Inflammatory macrophage treated with lipopolysaccharide for 4 hours (primary cell): ENCODE measurements at places on chromosomes 5 and 9.
A peak's percentile ranks its signal among the peaks of the same experiment; 100 is the strongest.

- DNase-seq, result no peak
Observed at GRCh38 chr5:36041537-36041845, 25.2 kb downstream of the UGT3A2 start.

DNA sequence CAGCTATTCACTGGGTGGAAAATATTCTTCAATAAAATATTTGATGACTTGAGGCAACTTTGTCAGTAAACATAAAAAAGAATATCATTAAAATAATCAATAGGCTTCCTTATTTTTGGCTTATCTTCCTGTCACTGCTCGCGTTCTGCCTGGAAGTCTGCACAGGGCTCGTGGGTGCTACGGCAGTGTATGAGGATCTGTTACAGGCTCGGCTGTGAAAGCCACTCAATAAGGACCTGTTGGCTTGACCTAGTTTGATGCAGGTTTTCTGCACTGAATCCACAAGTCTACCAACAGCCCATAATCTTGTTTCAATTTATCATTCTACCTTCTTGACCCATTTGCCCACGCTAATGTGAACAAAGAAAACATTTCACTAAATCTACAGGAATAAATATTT lies 97.2 kb downstream of the PDZD2 start:
- DNase-seq, result no peak

DNA sequence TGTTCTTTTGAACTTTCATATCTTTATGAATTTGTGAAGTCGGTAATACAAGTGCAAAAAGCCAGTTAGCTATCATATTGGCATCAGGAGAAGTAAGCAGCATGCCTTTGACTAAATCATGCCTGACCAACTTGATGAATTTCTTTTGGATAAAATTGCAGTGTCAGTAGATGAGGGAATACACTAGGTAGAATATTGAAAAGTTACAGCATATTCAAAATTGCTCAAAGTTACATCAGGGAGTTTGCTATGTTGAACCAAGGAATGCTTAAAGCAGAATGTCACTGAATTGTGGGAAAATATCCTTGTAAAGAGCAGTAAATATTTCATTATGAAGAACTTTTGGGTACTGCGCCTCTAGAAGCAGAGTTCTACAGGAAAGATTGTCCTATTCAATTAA lies 87.1 kb upstream of the TLX3 start:
- DNase-seq, result no peak

- DNase-seq, result peak; percentile 45
Observed at GRCh38 chr5:62287237-62287636, 18.8 kb upstream of the KIF2A start.

GRCh38 chr5:118554981-118555380 lies 433.4 kb downstream of the DTWD2 start:
- DNase-seq, result no peak

- no peak for DNase-seq
Observed at GRCh38 chr5:65468633-65469032, 13.1 kb downstream of the ADAMTS6 start.

DNA sequence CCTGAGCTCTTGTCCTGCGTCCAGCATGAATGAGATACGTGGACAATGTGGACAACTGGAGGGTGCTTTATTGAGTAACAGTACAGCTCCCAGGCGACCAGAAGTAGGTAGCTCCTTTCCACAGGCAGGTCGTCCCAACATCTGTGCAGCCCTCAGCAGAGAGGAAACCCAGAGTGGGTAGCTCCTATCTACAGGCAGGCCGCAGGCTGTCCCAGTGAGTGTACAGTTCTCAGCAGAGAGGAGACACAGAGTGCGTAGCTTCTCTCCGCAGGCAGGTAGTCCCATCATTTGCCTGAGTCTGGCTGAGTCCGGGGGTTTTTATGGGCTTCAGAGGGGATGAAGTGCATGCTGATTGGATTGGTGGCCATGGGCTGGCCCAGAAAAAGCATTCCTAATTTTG lies 373.3 kb downstream of the CHSY3 start:
- no peak for DNase-seq

GRCh38 chr5:142924135-142924883 lies 154.1 kb downstream of the ARHGAP26 start:
- DNase-seq, result peak; percentile 74

- peak; percentile 12 for DNase-seq
Observed at GRCh38 chr9:72205513-72205912, 56.3 kb downstream of the GDA start.

DNA sequence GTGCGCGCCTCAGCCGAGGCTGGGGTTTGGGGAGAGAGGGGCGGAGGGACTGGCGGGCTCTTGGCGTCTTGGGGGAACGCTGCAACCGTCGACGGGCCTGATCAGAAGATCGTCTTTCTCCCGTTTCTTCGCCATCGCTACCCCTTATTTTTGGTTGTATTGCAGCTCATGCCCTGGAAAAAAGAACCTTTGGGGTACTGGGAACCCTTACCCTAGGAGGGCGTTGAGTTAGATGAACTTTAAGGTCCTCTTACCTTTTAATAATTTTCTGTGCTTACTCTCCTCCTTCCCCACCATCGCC lies 719 bp downstream of the PAIP2 start:
- no peak for DNase-seq

DNA sequence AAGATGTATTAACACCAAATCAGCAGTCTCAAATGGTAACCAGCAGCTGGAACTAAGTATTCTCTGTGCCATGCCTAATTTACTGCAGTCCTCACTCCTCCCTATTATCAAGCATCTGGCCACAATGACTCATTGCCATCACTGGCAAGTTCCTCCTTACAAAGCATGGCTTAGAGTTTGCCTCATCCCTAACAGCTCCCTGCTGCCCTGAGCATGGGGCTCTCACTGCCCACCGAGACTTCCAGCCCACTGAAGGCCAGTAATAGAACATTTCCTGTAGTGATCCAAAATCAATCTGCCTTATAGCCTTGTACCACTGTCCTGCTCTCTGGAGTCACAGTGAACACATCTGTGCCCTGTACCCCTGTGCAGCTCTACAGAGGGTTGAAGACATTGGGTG lies 211.9 kb upstream of the TRIM32 start:
- DNase-seq, result peak; percentile 43

GRCh38 chr5:151451626-151452520 lies 4.5 kb downstream of the SLC36A1 start:
- peak; percentile 43 for DNase-seq

DNA sequence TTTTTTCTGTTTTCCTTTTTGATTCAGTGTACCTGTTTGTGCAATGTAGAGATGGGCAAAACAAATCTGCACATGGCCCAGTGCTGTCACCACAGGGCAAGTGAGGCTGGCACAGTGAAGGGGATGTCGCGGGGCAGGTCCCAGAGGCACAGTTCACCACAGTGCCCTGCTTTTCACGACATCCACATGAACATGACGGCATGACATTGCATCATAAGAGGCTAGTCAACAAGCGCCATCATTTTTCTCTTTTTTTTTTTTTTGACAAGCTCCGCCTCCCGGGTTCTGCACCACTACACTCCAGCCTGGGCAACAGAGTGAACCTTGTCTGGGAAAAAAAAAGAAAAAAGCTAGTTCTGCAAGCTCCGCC lies 42.9 kb upstream of the VDAC1 start:
- no peak for DNase-seq

- DNase-seq, result peak; percentile 86
Observed at GRCh38 chr9:133862585-133863256, 124.6 kb upstream of the SARDH start.

GRCh38 chr5:146410272-146410671 lies 36.9 kb upstream of the TCERG1 start:
- no peak for DNase-seq
